ENCODE measurements at places on chromosomes 4 and X.

- DNase-seq, result no peak
Observed at GRCh38 chrX:7190157-7190556, 42.2 kb upstream of the PUDP start.

DNA sequence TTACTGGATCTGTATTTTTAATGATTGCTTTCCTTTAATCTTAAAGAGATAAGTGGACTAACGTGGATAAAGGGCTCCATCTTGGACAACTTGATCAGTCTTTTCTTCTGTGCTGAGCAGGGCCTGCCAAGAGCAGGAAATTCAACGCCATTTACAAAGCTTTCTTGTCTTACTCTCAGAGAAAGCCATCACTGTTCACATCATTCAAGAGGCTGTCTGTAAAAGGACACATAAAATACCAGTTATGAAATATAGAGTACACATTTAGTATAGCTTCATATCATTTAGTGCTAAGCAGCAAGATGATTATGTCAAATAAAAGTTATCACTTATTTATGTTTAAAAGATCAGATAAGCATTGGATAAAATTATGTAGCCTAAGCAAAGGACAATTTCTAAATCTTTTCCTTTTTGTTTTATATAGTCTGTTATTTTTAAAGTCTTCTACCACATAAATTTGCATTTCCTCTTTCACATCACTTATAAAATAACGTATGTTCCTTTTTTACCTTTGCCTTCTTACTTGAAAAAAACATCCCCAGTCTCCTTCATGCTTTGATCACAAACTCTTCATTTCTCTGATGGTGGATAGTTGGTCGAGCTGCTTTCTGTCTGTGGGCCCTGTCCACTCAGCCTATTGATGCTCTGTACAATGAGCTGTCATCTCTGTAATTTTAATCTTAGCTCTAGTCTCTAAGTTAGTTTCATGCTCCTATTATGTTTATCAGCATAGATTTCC lies 2.1 kb upstream of the CCNG2 start:
- DNase-seq, result no peak

DNA sequence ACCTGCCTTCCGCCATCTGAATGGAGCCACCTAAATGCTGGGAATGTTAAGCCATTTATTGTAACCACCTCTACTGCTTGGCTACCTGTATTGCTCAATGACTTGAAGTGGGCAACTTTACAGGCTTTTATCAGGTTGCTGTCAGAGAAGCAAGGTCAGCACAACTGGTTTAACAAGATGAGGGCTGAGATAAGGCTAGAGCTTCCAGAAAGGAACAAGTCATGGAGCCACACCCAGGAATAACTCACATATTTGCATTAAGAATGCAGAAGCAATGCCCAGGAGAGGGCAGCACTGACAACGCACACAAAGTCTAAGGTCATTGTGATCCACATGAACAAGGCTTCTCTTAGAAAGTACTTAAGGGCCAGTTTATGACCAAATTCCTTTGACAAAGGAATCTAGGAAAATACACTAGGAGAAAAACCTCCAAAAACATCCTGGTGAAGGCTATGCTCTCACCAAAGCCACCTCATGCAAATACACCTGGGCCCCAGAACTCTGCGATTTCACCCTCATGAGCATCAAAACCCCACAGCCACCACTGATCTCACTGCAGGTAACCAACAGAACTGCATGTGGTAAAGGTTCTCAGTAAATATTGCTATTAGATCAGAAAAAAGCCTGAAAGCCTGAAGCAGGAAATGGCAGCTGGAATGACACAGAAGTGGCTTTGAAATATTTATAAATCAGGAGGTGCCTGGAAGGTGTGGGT lies 15.0 kb upstream of the STS start:
- peak; percentile 54 for DNase-seq

- DNase-seq, result no peak
Observed at GRCh38 chrX:119654112-119654531, 38.8 kb downstream of the SEPTIN6 start.
